Panc1 (cell line): ENCODE measurements at places on chromosomes 11 and 22. TPM values are rescaled to one million over a fixed set of nuclear protein-coding genes. Genes with fewer than 3 reads are reported as not detected.

The MS4A15 gene
- total RNA-seq: not detected

The NXPE2 gene
- total RNA-seq: not detected

The RHOD gene
- 33.5 TPM for total RNA-seq

The GRM5 gene
- 0.03 TPM for total RNA-seq

The SCGB1D2 gene
- total RNA-seq: 0.85 TPM

The DUSP8 gene
- total RNA-seq: 5.5 TPM

The PKDREJ gene
- not detected for total RNA-seq

The TPBGL gene
- 0.54 TPM for total RNA-seq

GRCh38 chr22:37515901-37516300 is 3.3 kb downstream of the CARD10 start:
- H3K4me1 ChIP-seq: peaks cover 46% of the 10 kb centered on the region
- no peak overlapping the region for H3K4me3 ChIP-seq
- no peaks in the 10 kb centered on the region; the same call in 1 of the 2 replicates for H3K36me3 ChIP-seq
- no peaks in the 10 kb centered on the region for H3K27me3 ChIP-seq
- DNase-seq: no peak

DNA sequence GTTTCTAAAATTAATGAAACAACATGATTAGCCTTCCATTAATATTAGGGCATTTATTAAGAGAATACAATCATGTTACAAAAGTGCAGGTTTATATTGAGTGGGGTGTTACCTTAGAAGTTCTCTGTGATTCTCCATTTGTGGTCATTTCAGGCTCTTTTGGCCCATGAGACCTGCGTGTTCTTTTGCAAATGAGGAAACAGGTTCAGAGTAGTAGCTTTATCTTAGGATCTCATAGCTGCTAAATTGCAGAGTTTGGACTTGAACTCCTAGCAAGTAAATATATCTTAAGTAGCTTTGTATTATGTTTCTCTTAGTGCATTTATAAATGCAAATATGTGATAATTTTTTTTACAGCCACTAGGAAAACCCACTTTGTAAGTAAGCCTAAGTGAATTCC is 18.3 kb downstream of the FAR1 start:
- no peaks in the 10 kb centered on the region for H3K36me3 ChIP-seq
- H3K4me1 ChIP-seq: no peaks in the 10 kb centered on the region
- no peak overlapping the region for H3K27ac ChIP-seq

DNA sequence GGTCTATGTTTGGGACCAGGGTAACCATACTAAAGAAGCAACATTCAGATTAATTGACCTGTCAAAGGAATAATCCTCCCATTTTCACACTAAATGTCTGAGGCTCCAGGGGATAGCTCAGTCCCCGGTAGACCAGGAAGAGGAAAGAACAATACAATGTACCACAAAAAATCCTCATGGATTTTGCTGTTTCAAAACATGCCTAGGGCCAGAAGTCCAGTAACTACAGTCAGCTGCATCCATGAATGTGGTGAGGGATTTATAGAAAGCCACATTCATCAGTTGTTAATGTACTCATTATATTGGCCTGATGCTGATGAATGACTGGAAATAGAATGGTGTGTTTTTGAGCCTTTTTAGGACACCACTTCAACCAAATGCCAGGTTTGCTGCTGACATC is 6.9 kb upstream of the ETS1 start:
- H3K27ac ChIP-seq: no peak overlapping the region
- DNase-seq: no peak
- H3K4me1 ChIP-seq: no peaks in the 10 kb centered on the region
- peaks cover 48% of the 10 kb centered on the region for H3K27me3 ChIP-seq

GRCh38 chr11:78562398-78562797 is 12.3 kb downstream of the NARS2 start:
- H3K27me3 ChIP-seq: no peaks in the 10 kb centered on the region
- peaks cover 10% of the 10 kb centered on the region for H3K36me3 ChIP-seq
- no peak overlapping the region for H3K27ac ChIP-seq
- H3K4me3 ChIP-seq: no peak overlapping the region

DNA sequence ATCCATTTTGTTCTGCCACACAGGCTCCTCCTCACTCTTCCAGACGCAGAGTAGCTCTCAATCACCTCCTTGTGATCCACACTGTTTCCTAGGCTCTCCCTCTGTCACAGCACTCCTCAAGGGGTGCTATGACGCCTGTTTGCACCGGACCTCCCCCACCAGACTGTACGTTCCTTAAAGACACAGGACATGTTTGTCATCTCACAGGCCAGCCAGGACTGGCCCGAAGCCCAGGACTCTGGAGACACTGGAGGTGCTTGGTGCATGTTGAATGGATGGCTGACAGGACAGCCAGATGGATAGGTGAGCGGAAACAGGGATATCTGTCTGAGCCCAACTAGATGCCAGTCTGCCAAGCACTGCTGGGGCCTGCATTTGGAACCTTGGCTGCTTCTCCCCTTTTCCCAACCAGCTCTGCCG is 13.6 kb downstream of the PLA2G6 start:
- no peak for DNase-seq
- peaks cover 9% of the 10 kb centered on the region for H3K4me1 ChIP-seq
- no peak overlapping the region for H3K4me3 ChIP-seq
- H3K36me3 ChIP-seq: no peaks in the 10 kb centered on the region

GRCh38 chr11:18471995-18472394 is 16.3 kb downstream of the LDHAL6A start:
- H3K4me3 ChIP-seq: no peak overlapping the region
- H3K27me3 ChIP-seq: no peaks in the 10 kb centered on the region
- no peaks in the 10 kb centered on the region for H3K36me3 ChIP-seq
- H3K4me1 ChIP-seq: no peaks in the 10 kb centered on the region
- H3K27ac ChIP-seq: no peak overlapping the region
- DNase-seq: no peak

DNA sequence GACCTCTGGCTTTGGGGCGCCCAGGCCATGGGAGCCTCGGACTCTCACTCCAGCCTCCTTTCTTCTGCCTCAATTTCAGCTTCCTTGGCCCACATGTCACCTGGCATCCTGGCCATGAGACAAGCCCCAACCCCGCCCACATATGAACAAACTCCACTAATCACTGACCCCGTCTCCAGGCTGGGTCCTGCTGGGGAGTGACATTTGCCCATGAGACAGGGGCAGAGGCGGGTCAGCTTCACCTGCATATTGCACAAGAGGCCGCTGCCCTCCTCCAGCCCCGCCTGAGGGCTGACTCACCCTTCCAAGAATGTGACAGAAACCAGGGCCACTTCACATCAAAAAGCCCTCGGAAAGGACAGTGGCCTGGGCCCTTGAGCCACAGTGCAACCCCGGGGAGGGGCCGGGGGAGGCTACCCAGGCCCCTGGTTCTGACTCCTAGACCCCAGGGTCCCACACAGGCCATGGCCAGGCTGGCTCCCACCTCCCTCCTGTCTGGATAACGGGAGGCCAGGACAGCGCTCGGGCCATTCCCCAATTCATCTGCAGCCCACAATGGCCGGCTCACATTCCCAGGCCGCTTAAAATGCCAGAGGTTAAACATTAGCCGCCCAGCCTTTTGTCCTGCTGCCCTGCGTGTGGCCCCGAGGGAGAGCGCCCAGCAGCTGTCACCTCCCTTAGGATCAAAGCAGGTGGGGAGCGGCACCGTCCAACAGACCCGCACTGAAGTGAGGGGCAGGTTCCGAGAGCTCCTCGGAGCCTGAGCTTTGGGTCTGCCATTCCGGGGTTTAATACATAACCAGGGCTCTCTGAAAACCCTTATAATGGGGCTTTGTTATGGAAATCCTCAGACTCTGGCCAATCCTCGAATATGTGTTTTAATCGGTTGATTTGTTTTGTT is 42.3 kb downstream of the TRMU start:
- no peak overlapping the region for H3K27ac ChIP-seq
- DNase-seq: no peak

GRCh38 chr11:94539420-94539819 is 4.3 kb upstream of the FUT4 start:
- no peaks in the 10 kb centered on the region for H3K36me3 ChIP-seq
- H3K4me1 ChIP-seq: peaks cover 7% of the 10 kb centered on the region
- no peak for DNase-seq
- H3K27ac ChIP-seq: no peak overlapping the region

GRCh38 chr11:31262761-31263160 is 106.8 kb downstream of the DCDC1 start:
- no peak for DNase-seq
- no peaks in the 10 kb centered on the region for H3K36me3 ChIP-seq
- H3K27ac ChIP-seq: no peak overlapping the region
- no peaks in the 10 kb centered on the region; the same call in 1 of the 2 replicates for H3K27me3 ChIP-seq

- no peaks in the 10 kb centered on the region for H3K36me3 ChIP-seq
- no peaks in the 10 kb centered on the region for H3K4me1 ChIP-seq
- H3K27me3 ChIP-seq: no peaks in the 10 kb centered on the region
- no peak for DNase-seq
These were observed 304.1 kb downstream of the C11orf87 start for GRCh38 chr11:109726061-109726460.
